NCI-H1436 (cell line): ENCODE measurements at places on chromosomes 6 and 20.

- DNase-seq, result no peak
Observed at GRCh38 chr6:149285626-149286025, 31.9 kb upstream of the TAB2 start.

GRCh38 chr6:129679275-129679674, 30.7 kb downstream of the ARHGAP18 start:
- no peak for DNase-seq

- DNase-seq, result no peak
Observed at GRCh38 chr6:21101694-21102093, 491.9 kb upstream of the SOX4 start.

DNA sequence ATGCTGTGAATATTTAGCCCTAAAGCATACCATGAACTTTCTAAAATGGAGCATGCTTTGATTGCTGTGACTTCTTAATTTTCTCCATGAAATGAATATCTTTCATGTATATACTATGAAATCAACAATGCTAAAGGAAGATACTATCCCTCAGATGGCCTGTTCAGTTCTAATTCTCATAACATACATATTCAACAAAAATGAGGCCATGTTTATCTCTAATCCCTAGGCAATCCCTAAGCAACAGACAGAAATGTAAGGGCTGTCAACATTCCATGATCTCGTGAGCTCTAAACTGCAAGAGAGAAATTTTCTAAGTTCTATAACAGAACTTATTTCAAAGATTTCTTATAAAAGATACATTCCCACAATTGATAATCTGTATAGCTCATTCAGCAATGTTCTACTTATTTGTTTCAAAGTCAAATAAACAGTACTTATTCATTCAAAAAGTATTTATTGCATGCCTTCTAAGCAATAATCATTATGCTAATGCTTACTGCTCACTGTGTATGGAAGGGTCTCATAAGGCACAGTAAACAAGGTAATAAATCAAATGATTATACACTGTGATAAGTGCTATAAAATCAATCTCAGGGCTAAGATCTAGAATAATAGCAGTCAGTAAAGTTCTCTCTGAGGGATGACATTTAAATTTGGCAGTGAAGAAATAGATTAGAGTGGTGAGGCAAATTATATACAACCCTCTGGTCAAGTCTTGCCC, 492.9 kb downstream of the PHF3 start:
- DNase-seq, result no peak

GRCh38 chr20:15902493-15902892, 670.8 kb downstream of the KIF16B start:
- DNase-seq, result no peak

DNA sequence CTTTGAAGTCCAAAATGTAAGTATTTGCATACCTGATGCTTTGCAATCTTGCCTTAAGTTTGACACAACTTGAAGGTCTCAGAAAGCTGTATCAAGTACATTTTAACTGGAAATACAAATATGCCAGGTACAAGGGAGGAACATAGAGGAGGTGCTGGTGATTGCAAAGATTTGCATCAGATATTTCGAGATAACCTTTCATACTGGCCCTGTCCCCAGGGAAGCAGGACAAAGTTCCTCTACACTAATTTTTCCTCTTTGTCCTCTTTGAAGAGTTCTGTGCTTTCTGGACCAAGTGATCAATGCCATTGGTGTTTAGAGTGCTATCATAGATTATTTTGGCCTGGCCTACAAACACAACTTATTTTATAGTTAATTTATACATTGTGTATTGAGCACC, 686.1 kb downstream of the HACE1 start:
- no peak for DNase-seq

DNA sequence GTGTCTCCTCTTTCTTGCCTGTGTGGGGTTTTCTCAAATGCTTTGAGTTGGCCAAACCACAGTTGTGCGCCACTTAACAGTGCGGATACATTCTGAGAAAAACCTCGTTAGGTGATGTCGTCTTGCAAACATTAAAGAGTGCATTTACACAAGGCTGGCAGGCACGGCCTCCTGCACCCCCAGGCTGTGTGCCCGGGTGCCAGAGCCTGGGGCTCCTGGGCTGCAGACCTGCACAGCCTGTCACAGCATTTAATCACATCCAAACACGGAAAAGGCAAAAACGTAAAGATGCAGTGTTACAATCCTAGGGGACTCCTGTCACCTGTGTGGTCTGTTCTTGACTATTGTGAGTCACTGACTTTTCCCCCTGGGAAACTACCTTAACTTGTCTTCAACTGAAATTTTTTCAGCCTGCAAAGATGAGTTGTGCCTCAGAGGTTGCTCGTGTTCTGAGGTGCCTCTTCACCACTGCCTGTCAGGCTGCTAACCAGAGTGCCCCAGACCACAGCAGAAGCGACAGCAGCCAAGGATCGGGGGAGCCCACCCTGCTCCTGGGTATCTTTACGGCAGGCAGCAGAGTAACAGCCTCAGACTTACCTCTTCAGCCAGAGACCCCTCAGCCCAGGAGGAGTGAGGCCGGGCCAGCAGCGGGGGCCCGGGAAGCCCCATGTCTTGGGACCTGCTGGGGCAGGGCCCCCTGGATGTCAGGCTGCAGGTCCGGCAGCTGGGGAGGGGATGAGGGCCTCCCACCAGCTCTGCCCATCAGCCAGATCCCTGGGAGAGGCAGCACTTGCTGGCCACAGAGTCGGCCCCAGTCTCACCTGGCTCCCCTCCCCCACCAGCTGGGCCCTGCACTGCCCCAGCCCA, 683 bp upstream of the C20orf204 start:
- no peak for DNase-seq
